ENCODE measurements at places on chromosomes 7 and 10.

- DNase-seq, result no peak
Observed at GRCh38 chr10:17115683-17116082, 13.9 kb downstream of the CUBN start.

GRCh38 chr10:11578802-11579255, 32.6 kb downstream of the USP6NL start:
- DNase-seq, result no peak

GRCh38 chr10:117159390-117159789, 21.3 kb upstream of the VAX1 start:
- DNase-seq, result no peak

GRCh38 chr10:33494694-33495265, 160.3 kb upstream of the NRP1 start:
- no peak for DNase-seq

GRCh38 chr7:149007611-149008010, 20.7 kb downstream of the PDIA4 start:
- DNase-seq, result no peak

DNA sequence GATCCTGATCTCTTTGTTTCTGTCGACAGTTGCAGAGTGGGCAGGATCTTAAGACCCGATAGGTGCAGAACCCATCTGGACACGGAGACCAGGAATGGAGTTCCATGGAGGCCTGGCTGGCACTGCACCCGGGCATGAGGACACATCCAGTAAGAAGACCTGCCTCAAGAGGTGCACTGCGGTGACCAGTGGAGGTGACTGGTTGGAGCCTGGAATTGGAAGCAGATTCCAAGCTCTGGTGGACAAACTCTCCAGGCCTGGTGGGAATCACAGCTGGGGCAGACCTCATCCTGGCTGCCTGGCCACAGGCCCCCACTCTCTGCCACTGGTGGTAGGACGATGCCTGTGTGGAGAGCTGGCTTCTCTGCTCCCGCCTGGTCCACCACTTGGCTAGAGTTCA, 31.0 kb downstream of the ZNF775 start:
- no peak for DNase-seq

DNA sequence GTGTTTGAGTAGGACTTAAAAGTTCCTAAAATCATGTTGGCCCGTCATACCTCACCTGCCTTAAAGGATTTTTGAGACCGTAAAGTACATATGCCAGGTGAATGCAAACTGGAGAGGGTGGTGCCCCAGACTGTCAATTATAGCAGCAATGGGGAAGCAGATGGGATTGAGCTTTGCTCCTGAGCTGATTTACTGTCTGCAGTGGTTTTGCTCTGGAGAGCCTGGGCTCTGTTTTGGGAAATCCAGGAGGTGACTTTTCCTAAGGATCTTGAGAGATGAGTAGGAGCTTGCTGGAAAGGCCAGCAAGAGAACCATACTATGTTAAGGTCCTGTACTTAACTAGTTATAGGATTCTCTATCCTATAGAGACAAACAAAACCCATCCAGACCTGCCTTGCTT, 43.0 kb downstream of the COL13A1 start:
- DNase-seq, result no peak

- DNase-seq, result no peak
Observed at GRCh38 chr10:94225589-94225988, 137.2 kb downstream of the NOC3L start.

- DNase-seq, result no peak
Observed at GRCh38 chr7:139586286-139586685, 62.8 kb downstream of the CLEC2L start.

- DNase-seq, result no peak
Observed at GRCh38 chr7:135537905-135538304, 19.8 kb upstream of the NUP205 start.

- no peak for DNase-seq
Observed at GRCh38 chr7:91463330-91463729, 199.1 kb downstream of the FZD1 start.

GRCh38 chr10:70849582-70850016, 33.9 kb downstream of the SGPL1 start:
- no peak for DNase-seq

DNA sequence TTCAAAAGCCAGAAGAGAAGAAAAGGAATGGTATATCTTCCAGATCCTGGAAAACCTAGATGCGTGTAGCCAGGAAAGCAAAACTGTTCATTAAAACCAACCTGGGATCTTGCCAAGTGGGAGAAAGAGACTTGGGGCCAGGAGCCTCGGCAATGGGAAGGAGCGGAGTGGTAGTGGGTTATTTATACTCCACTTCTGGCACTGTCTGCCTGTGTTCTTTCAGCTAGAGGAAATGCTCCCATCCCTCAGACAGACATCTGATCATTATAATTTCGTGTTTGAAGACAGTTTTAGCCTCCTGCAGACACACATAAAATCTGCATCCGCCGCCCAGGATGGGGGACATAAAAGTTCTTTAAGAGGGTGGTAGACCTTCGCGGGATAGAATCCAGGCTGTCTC, 421.6 kb downstream of the RPS24 start:
- DNase-seq, result no peak

GRCh38 chr7:84336766-84337165, 142.2 kb upstream of the SEMA3A start:
- DNase-seq, result no peak

- DNase-seq, result no peak
Observed at GRCh38 chr7:11330717-11331116, 357.0 kb downstream of the PHF14 start.

GRCh38 chr10:109929501-109930219, 6.3 kb upstream of the XPNPEP1 start:
- DNase-seq, result no peak

DNA sequence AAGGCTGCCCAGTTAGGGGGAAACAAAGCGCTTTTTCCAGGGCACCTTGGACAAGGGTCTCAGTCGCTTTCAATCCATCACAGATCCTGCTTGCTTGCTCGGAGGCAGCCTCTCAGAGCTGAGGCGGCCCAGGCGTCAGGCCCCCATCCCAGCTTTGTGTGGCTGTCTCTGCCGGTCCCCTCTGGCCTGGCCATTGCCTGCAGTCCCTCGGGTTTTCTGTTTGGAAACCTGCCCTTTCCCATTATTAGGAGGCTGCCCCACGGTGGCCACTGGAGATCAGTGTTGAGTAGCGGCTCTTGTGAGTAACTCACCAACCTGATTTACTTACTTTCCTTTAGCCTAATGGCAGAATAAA, 216.1 kb downstream of the GLRX3 start:
- no peak for DNase-seq

- DNase-seq, result no peak
Observed at GRCh38 chr7:102170393-102170970, 116.2 kb upstream of the SH2B2 start.

DNA sequence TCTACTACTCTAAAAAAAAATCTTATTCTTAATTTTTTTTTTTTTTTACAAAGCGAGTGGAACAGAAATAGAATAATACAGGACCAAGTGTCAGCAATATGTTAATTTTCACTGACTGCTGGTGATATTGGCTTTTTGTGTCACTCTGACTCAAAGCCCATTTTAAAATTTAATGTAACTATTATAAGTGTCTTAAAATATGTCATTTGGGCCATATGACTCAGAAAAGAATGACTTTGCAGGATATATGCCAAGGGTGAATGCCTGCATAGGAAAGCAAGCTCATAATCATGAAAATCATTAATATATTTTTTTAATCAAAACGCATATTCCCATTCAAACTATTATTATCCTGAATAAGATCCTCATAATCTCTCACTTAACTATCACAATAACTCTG, 149.2 kb downstream of the GNAT3 start:
- no peak for DNase-seq

DNA sequence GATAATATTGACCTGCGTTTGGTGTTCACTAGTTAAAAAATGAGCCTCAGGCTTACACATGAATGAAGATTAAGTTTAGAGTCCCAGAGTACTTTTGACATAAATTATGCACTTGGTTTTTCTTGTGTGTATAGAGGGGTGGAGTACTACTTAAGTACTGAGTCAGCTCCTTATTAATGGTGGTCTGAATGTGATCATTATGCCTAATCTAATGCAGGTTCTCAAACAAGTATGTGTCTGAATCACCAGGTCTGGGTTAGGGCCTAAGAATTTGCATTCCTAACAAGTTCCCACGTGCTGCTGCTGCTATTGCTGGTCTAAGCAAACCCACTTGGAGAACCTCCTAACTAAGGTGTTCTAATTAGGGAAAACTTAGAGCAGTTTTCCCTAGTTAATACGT, 30.7 kb upstream of the STOX1 start:
- DNase-seq, result no peak

- no peak for DNase-seq
Observed at GRCh38 chr10:24894309-24894708, 58.1 kb downstream of the PRTFDC1 start.

- DNase-seq, result no peak
Observed at GRCh38 chr10:35600193-35600592, 4.9 kb upstream of the GJD4 start.

DNA sequence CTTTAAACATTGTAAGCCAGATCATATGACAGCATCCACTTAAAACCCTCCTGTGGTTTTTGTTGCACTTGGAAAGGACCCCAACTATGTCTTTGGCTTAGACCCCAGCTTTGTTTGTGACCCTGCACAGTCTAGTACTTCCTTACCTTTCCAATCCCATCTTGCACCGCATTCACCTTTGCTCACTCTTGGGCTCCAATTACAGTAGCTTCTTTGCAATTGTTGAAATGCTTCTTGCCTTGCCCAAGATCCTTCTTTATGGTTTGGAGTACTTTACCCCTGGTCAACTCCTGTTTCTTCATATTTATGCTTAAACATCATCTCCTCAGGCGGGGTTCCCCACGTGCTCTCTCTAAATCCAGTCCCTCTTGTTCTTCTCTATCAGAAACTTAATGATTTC, 162.6 kb downstream of the PTEN start:
- DNase-seq, result no peak

DNA sequence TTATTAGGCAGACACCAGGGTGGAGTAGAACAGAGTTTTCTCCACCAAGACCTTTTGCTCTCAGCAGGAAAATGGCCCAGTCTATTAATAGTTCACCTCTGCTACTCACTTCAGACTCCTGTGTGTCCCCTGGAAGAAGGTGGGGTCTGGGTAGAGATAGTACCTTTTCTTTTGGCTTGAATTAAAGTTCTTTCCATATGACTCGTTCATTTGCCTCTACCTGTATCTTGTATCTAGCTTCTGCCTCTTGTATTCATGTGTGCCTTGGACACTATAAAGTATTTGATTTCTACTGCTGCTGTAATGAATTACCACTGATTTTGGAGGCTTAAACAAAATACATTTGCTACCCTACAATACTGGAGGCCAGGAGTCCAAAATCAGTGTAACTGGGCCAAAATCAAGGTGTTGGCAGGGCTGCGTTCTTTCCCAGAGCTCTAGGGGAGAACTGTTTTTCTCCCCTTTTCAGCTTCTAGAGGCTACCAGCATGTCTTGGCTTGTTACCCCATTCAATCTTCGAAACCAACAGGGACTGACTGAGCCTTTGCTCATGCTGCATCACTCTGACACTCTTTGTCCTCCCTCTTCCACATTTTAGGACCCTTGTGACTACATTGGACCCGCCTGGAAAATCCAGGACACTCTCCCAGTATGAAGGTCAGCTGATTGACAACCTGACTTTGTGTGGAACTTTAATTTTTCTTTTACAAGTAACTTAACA, 155.6 kb upstream of the PRSS58 start:
- no peak for DNase-seq

DNA sequence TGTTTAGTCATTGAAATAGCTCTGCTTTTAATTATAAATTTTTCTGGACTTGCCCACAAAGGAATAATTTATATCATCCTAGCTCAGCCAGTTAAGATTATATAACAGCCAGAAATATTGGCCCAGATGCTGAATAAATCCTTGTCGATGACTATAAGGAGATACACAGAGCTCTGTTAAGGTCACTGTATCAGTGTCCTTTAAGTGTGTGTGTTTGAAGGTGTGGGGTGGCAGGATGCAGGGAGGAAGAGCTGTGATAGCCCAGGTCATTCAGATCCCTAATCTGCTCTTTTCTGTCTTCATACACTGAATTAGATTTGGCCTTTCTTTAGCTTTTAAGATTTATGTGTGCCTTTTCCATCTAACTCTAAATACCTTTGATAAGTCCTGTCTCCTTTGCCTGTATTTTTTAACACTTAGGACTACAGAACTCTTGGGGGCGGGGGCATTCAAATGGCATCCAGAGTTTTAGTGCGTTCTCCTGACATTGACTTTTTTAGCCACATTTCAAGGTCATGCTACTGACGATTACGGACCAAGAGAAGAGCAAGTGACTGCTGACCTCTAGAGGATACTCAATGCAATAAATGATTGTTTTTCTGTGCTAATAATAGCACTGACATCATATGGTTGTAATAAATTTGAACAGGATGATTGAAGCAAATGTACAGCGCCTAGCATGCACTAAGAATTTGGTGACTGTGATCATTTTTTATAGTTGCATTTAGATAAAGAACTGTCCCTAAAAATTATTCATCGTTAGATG, 172.3 kb downstream of the CACNB2 start:
- no peak for DNase-seq

GRCh38 chr10:32332299-32332750, 14.6 kb downstream of the EPC1 start:
- DNase-seq, result peak; percentile 71

DNA sequence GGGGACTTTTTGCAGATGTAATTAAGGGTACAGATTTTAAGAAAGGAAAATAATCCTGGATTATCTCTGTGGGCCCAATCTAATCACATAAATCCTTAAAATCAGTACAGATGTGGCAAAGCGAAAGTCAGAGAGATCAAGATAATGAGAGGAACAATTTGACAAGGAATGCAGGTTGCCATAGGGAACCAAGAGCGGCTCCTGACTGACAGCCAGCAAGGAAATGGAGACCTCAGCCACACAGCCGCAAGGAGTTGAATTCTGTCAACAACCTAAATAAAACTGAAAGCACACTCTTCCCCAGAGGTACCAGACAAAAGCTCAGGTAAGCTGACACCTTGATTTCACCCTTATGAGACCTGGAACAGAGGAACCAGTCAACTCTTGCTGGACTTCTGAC, 3.4 kb upstream of the PNPLA8 start:
- no peak for DNase-seq

- no peak for DNase-seq
Observed at GRCh38 chr7:128739990-128740682, 977 bp downstream of the CALU start.

- DNase-seq, result peak; percentile 64
Observed at GRCh38 chr10:32005050-32005449, 51.2 kb downstream of the KIF5B start.

- no peak for DNase-seq
Observed at GRCh38 chr7:54906963-54907362, 111.9 kb upstream of the EGFR start.

DNA sequence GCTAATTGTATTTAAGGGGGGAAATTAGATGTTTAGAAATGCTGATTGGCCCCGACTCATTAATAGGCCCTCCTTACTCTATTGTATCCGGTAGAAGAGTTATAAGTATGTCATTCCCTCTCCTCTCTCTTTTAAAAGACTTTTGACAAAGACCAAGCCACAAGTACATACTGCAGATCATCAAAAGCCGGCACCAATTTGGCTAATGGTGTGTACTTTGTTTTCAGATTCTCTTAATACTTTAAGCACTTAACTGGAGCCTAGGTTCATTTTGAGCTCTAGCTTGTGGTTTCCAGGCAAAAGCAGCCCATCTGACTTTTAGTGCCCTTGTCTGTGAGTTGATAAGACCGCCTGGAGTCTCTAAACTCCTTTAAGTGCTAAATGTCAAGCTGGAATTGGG, 210.0 kb upstream of the LYZL1 start:
- no peak for DNase-seq

Measured in activated CD4-positive, alpha-beta T cell treated with anti-CD3 and anti-CD28 coated beads, Interleukin-2, amount 10 ng/mL, durations not matched to agents 7 days and 5 days (primary cell).